CMK (cell line): ENCODE measurements at places on chromosomes 3 and 15.

DNA sequence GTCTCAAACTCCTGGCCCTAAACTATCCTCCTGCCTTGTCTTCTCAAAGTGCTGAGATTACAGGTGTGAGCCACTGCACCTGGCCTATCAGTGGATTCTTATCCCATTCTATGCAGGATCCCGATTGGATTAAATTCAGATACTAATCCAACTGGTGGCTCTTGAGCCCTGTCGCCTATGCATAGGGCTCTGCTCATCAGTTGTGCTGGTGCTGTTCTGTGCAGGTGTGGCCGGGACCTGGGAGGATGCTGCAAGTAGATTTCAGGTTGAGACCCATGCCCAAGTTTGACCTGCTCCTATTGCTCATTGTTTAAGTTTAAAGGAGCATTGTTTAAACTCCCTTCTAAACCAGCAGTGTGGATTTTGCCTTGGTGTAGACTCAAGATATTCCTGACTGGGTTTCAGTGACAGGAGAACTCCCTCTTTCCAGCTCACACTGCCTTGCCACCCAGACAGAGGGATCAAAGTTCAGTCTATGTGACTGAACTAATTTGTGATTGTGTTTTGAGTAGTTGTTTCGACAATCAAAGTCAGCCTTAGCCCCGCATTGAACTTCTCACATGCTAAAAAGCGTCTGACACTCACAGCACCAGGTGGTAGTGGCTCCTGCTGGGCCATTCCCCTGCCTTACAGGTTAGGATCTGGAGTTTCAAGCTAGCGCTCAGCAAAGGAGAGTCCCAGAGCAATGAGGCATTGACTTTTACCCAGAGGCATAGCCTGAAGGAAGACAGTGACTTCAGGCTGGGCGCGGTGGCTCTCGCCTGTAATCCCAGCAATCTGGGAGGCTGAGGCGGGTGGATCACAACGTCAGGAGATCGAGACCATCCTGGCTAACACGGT, 45.0 kb upstream of the PIK3CB start:
- DNase-seq = no peak

DNA sequence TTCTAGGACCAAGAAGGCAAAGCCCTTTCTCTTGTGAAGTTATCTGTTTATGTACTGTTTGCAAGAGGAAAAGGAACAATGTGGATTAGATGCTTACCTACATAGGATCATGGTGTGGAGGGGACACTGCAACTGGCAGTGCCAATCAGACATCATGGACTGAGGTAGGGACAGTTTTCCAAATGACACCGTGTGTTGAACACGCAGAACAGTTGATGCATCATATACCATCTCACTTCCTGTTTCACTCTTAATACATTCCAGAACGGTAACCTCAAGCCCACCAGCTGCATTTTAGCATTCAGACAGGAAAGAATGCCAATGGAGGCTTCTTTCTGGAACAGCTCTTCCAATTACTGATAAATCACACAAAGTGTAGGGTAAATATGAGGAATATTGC, 397.7 kb upstream of the LMCD1 start:
- DNase-seq = no peak

GRCh38 chr15:42384597-42384996, 25.3 kb downstream of the CAPN3 start:
- DNase-seq = no peak

DNA sequence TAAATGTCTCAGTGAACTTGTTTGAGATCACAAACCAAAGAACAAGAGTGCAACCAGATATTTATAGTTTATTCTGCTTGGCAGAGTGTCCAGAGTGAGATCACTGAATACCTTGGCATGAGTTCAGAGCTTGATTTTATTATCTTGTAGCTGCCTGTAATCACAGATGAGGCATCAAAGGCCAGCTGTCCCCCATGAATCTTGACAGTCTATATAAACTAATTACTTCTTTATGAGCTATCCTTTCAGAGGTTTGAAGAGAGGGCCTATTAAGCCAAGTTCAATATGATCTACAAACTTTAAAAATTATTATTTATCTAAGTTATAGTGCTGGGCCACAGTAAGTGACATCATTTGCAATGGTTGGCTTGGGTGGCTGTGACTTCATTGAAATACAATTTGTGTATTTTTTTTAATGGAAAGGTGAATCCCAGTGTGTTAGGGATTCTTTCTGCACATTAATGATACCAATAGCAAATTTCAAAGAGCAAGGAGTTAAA, 251.5 kb downstream of the CLSTN2 start:
- no peak for DNase-seq

DNA sequence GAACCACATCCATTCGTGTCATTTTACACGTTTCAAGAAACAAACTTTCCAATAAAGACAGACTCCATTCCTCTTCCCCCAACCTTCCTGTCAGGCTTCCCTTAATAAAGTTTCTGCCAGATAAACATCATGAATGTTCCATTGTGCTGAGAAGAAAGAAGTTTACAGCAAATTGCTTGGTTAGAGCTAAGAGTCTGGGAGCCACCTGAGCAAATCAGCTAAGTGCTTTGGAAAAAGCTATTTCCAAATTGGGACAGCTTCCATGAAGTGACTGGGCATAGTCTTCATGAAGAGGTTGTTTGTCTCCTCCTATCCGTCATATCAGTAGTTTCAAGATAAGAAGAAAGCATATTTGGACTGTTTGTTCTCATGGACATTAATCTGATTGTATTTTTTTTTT, 77.0 kb downstream of the MAGI1 start:
- DNase-seq = no peak

DNA sequence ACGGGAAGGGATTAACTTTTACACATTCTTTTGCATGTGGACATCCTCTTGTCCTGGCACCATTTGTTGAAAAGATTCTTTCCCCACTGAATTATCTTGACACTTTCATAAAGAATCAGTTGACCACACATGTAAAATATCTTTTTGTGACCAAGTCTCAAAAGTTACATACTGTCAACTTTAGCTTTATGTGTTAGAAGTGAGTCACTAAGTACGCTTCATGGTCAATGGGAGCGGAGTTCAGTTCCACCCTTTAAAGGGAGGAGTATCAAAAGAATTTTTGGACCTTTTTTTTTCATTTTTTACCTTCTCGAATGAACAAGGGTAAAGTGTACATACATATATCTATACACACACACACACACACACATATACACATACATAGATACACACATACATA, 35.4 kb downstream of the MAPK6 start:
- no peak for DNase-seq

DNA sequence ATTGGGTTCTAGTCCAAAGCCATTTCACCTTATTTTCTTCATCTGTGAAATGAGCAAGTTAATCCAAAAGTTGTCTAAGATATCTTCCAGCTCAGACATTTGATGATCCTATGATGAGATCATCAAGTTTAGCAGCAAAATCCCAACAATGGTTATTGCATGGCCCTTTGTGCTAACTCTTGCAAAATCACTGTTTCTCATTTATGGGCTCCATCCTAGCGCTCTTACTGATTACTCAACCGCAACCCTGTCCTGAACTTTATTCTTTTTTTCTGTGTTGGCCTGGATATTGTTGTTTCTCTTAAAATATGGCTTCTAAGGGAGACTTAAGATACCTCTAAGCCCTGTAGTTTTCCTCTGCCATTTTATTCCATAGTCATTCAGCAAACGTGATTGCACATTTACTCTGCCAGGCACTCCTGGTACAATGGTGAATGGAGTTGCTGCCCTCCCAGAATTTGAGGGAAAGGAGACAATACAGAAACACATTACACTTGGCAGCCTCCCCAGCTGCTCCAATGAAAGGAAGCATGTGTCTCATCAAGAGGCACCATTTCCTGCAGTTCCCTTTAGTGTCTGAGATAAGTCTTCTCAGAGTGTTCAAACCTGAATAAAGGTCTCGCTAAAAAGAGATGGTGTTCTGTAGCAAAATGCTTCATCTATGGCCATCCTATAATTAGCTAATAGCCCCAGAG, 4.4 kb downstream of the GXYLT2 start:
- DNase-seq = no peak
